Glutamatergic neuron (in vitro differentiated cells): ENCODE measurements at places on chromosomes 2 and 18. TPM values are rescaled to one million over a fixed set of nuclear protein-coding genes. Genes with fewer than 3 reads are reported as not detected.

The PROM2 gene
- total RNA-seq: 5.4 TPM

The GALNT1 gene
- total RNA-seq: 65.3 TPM

The ANKRD36 gene
- 51.1 TPM for total RNA-seq

The HTR2B gene
- not detected for total RNA-seq

The ALPI gene
- total RNA-seq: not detected

The CCDC141 gene
- 0.51 TPM for total RNA-seq

The UPP2 gene
- not detected for total RNA-seq

The ITGA4 gene
- total RNA-seq: 5.4 TPM

DNA sequence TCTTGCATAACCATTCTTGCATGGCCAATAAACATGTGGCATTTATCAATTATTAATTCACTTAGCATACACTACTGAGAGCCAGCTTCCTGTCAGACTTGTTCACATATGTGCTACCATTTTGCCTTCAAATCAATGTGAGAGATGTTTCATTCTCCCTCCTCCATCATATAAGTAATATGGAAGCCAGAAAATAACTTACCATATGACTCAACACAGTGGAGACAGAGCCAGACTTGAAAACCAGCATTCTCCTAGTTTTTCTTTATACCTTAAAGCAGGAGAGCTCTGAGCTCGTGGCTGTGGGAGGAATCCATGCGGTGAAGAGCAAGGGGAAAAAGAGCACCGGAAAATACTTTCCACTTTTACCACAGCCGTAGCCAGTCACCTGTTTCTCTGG lies 215.0 kb upstream of the LRATD1 start:
- H3K4me3 ChIP-seq: no peak overlapping the region
- DNase-seq: no peak
- H3K36me3 ChIP-seq: no peaks in the 10 kb centered on the region
- no peaks in the 10 kb centered on the region for H3K4me1 ChIP-seq

DNA sequence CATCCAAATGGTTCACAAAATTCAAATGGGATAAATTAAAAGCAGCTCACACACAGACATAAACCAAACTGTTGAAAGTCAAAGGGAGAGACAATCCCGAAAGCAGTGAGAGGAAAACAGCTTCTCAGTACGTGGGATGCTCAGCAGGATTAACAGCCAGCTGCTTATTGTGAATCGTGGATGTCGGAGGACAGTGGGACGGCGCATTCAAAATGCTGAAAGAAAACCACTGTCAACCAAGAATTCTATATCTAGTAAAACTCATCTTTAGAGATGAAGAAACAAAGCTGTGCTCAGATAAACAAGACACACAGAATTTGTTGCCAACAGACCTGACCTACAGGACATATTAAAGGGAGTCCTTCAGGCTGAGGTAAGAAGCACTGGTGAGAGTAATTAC lies 102.9 kb downstream of the NFATC1 start:
- H3K4me3 ChIP-seq: no peak overlapping the region
- H3K27ac ChIP-seq: no peak overlapping the region
- peaks cover 16% of the 10 kb centered on the region for H3K4me1 ChIP-seq
- peaks cover 5% of the 10 kb centered on the region for H3K27me3 ChIP-seq
- H3K36me3 ChIP-seq: peaks cover 42% of the 10 kb centered on the region

- no peak overlapping the region for H3K27ac ChIP-seq
- H3K36me3 ChIP-seq: peaks cover 3% of the 10 kb centered on the region
- DNase-seq: no peak
- H3K4me1 ChIP-seq: no peaks in the 10 kb centered on the region
These were observed 50.7 kb upstream of the ARL5A start for GRCh38 chr2:151878655-151879563.

GRCh38 chr2:233096006-233096405 lies 35.9 kb downstream of the INPP5D start:
- peaks cover 4% of the 10 kb centered on the region for H3K4me1 ChIP-seq
- no peak for DNase-seq
- no peak overlapping the region for H3K27ac ChIP-seq
- no peaks in the 10 kb centered on the region for H3K27me3 ChIP-seq
- no peak overlapping the region for H3K4me3 ChIP-seq
- peaks cover 5% of the 10 kb centered on the region for H3K36me3 ChIP-seq

DNA sequence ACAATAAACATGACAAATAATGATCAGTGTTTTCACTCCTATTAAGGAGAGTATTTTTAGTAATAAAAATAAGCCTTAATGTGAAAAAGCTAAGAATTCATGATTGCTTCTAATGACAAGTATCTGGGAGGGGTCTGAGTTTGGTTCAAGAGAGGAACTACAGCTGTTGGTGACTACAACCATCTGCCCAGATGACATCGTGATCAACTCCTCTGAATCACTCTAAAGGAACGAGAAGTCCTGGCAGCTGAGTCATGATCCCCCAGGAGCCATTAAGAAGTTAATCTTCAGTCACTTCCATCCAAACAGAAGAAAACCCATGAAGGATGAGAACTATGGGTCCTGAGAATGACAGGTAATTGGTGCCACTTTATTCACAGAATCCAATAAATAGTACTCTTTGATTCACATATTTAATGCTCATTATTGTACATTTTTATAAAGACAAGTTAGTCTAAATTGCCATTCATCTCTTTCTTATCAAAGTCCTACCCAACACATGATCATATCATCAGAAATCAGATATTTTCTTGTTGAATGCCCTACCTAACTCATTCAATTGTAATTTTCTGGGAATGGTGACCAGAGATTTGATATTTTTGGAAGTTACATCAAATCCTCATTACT lies 6.8 kb downstream of the TFPI start:
- no peaks in the 10 kb centered on the region for H3K27me3 ChIP-seq
- peaks cover 9% of the 10 kb centered on the region for H3K4me1 ChIP-seq
- no peak for DNase-seq
- H3K36me3 ChIP-seq: no peaks in the 10 kb centered on the region
- no peak overlapping the region for H3K27ac ChIP-seq

GRCh38 chr2:126877041-126877440 lies 21.6 kb upstream of the TEX51 start:
- H3K27me3 ChIP-seq: peaks cover 2% of the 10 kb centered on the region
- no peak overlapping the region for H3K27ac ChIP-seq
- no peak overlapping the region for H3K4me3 ChIP-seq

GRCh38 chr2:161245671-161246070 lies 62.6 kb upstream of the PSMD14 start:
- no peaks in the 10 kb centered on the region for H3K36me3 ChIP-seq
- H3K27ac ChIP-seq: peak overlapping the region; percentile 97
- H3K27me3 ChIP-seq: peaks cover 4% of the 10 kb centered on the region

DNA sequence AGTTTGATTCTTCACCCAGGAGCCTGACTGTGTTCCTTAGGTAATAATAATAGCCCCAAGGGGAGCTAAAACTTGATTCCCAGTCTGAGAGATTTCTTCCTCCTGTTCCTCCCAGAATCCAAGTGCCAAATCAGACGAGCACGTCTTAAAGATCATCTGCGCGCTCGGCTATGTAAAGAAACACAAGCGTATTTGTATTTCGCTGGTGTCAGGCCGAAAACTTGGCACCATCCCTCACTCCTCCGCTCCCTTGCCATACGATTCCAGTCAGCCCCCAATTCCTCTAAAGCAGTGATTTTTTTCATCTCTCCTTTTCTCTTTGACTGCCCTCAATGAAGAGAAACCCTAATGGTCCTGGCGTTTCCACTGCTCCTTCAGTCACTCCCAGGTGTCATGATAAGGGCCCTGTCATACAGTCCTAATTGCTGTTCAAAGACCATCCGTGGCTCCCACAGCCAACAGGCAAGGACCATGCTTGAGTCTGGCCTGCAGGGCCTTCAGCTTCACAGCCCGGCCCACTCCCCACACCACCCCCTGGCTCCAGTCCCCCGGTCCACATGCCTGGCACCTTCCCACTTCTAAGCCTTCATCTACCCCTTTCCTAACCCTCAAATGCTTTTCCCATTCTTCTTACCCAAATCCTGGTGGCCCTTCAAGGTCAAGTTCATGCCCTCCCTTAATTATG lies 130.8 kb upstream of the ID2 start:
- H3K27me3 ChIP-seq: peaks cover 2% of the 10 kb centered on the region
- no peak overlapping the region for H3K4me3 ChIP-seq
- H3K27ac ChIP-seq: no peak overlapping the region
- H3K36me3 ChIP-seq: no peaks in the 10 kb centered on the region
- DNase-seq: no peak
- peaks cover 2% of the 10 kb centered on the region for H3K4me1 ChIP-seq
